T follicular helper cell (primary cell): ENCODE measurements at places on chromosomes 16 and 17.

DNA sequence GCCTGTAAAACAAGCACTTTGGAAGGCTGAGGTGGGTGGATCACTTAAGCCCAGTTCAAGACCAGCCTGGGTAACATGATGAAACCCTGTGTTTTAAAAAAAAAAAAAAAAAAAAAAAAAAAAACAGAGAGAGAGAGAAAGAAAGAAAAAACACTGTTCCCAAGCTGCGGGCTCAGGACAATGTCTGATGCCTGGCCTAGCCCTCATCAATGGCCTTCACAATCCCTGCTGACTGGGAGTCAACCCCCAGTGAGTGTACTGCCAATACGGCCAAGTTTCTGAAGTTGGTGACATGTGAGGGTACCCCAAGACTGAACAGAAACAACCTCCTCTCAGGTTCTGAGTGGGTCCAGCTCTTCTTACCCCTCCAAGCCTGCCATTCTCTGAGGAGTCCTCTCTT lies 116.5 kb downstream of the ZNF778 start:
- no peak for DNase-seq

- DNase-seq = no peak
These were observed at the start of gene CCL3 for GRCh38 chr17:36089888-36090836. CCL3 (minus strand) TSS chr17:36090143; CDS start chr17:36090058, 85 bp downstream.

DNA sequence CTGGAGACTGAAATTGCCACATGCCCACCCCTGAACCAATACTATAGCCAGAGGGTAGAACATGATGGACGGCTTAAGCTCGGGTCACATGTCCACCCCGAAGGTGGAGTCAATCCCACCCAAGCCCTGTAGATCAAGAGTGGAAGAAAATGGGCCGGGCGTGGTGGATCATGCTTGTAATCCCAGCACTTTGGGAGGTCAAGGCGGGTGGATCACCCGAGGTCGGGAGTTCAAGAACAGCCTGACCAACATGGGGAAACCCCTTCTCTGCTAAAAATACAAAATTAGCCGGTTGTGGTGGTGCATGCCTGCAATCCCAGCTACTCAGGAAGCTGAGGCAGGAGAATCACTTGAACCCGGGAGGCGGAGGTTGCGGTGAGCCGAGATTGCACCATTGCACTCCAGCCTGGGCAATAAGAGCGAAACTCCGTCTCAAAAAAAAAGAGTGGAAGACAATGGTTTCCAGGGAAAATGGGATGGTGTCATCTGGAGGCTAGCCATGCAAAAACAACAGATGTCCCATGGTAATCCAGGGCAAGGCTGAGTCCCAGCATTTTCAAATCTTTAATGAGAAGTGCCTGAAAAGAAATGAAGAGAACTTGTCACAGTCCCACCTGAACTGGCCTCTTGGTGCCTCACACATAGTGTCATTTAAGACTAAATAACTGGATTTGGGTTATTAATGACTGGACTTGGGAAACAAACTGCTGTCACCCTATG lies 30.1 kb downstream of the CD300LF start:
- DNase-seq = no peak

GRCh38 chr17:31456814-31457213 lies 65.3 kb downstream of the RAB11FIP4 start:
- no peak for DNase-seq

GRCh38 chr17:38872671-38873385 lies 3.0 kb downstream of the LASP1 start:
- no peak for DNase-seq

- DNase-seq = no peak
These were observed 26.7 kb downstream of the SDK2 start for GRCh38 chr17:73617501-73617900.

GRCh38 chr17:6269478-6269877 lies 165.4 kb downstream of the AIPL1 start:
- no peak for DNase-seq

- DNase-seq = no peak
These were observed 8.0 kb downstream of the ZNF469 start for GRCh38 chr16:88390735-88391134.

- no peak for DNase-seq
These were observed 528 bp downstream of the HAGHL start for GRCh38 chr16:727291-727977.

GRCh38 chr17:80477647-80478478 lies 1.5 kb upstream of the NPTX1 start:
- no peak for DNase-seq

- DNase-seq = peak; percentile 27
These were observed 499 bp downstream of the PIP4K2B start for GRCh38 chr17:38798614-38799500.

- DNase-seq = no peak
These were observed 6.9 kb downstream of the MRM1 start for GRCh38 chr17:36608280-36608679.

- no peak for DNase-seq
These were observed 12.8 kb downstream of the G6PC3 start for GRCh38 chr17:44083250-44083849.

- DNase-seq = no peak
These were observed 238.3 kb downstream of the SEC14L1 start for GRCh38 chr17:77379065-77379428.

DNA sequence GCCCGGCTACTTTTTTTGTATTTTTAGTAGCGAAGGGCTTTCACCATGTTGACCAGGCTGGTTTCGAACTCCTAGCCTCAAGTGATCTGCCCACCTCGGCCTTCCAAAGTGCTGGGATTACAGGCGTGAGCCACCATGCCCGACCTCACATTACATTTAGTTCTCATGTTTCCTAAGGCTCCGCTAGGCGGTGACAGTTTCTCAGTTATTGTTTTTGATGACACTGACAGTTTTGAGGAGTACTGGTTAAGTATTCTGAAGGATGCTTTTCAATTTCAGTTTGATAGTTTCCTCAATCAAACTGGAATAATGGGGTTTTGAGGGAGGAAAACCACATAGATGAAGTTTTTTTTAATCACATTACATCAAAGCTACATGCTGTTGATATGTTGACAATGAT lies 1028.5 kb downstream of the CDH8 start:
- no peak for DNase-seq

DNA sequence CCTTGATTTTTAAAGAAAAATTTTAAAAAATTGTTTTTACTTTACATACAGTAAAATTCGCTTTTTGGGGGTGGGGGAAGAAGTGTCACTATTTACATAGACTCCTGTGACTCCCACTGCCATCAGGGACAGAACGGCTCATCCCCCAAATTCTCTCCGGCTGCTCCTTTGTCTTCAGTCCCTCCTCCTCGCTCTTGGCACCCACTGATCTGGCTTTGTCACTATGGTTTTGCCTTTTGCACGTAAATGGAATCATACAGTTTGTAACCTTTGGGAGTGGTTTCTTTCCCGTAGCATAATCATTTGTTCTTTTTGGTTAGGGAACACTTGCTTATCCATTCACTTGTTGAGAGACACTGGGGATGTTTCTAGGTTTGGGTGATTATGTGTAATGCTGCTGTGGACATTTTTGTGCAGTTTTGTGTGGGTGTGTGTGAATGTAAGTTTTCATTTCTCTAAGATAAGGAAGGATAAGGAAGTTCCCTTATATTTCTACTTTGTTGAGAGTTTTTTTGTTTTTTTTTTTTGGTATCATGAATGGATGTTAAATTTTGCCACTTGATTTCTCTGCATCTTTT lies 27.4 kb downstream of the RAB11FIP4 start:
- no peak for DNase-seq

DNA sequence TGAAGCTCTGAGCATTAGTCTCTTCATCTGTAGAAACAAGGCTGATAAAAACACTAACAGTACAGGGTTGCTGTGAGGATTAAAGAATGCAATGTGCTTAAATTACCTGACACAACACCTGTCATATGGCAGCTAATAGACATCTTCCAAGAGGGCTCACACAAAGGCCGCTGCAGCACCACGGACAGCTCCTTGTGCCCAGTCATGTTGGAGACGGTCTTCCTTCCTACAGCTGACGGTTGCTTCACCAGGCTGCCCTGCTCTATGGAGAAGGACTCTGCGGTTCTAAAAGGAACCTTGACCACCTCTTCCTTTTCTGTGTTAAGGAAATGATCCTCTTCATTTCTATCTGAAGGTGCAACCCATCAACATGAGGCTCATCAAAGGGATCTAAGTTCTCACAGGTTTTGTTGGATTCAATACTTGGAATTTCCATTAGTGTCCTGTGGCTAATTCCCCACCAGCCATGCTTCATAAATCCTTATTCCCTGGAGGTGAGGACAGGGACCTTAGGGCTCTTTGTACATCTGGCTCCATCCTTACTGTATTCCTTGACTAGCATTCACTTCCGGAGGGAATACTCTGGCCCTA lies 138.9 kb upstream of the CES5A start:
- no peak for DNase-seq

DNA sequence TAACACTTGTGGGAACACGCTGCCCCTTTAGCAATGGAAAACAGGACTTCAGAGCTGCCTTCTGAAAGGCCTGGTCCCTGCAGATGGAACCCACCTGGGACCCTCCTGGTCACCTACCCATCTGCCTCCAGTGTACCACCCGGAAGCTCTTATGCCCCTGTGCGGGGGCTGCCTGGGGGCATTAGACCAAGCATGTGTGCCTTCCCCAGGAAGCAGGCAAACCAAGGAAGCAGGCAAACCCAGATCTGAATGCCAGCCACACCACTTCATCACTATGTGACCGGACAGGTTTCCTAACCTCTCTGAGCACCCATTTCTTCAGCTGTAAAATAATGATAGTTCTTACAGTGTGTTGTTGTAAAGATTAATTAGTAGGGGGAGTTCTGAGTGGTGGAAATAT lies 20.8 kb upstream of the LRRC37A3 start:
- DNase-seq = no peak

GRCh38 chr17:80499961-80500665 lies 23.7 kb upstream of the NPTX1 start:
- no peak for DNase-seq

GRCh38 chr17:48002266-48002915 lies 31.5 kb downstream of the CDK5RAP3 start:
- DNase-seq = no peak

- no peak for DNase-seq
These were observed 18.0 kb downstream of the C17orf75 start for GRCh38 chr17:32323811-32324491.

GRCh38 chr16:590188-590814 lies 435 bp downstream of the RAB40C start:
- no peak for DNase-seq

DNA sequence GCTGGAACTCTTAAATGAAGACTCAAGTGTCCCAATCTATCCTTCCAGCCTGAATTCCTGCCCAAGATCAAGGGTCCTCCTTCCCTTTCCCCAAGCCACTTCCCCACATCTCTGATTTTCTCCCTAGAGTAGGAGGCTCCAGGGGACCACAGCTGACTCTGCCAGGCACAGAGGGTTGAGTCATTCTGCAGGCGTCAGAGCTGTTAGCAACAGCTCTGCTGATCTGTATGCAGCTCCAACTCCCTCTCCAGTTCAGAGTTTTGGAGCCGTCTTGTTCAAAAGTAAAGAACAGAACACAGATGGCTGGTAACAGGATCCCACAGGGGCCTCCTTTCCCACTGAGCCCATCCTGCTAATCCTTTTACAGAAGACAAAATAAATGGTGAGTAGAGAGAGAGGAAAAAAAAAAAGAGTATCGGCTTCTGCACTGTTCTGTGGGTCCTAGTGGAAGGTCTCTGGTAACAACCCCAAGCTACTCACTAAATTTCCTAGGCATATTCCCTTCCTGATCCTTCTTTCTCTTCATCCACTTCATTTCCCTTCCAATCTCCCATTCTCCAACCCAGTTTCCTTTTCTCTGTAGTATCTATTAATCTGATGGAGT lies 13.4 kb upstream of the TAOK1 start:
- DNase-seq = no peak

GRCh38 chr17:41377546-41377945 lies 4.6 kb downstream of the KRT34 start:
- no peak for DNase-seq
